ENCODE measurements at places on chromosomes 13 and 19. TPM values are rescaled to one million over a fixed set of nuclear protein-coding genes. Genes with fewer than 3 reads are reported as not detected.

The ARRDC5 gene
- 0.42 TPM for total RNA-seq

The MEIS3 gene
- total RNA-seq: 2.5 TPM

The KANK3 gene
- 2.4 TPM for total RNA-seq

The GPC6 gene
- 5.2 TPM for total RNA-seq

The NLRP7 gene
- total RNA-seq: 0.17 TPM

The ZNF878 gene
- not detected for total RNA-seq

The CYP2A13 gene
- total RNA-seq: not detected

The CD209 gene
- 2.6 TPM for total RNA-seq

The TYROBP gene
- 8.2 TPM for total RNA-seq

The ZNF667 gene
- 0.67 TPM for total RNA-seq

The ZNF177 gene
- 0.82 TPM for total RNA-seq

The ANGPTL8 gene
- not detected for total RNA-seq

The SLC35E1 gene
- 37.7 TPM for total RNA-seq

The IL17D gene
- total RNA-seq: 1.2 TPM

The AP3D1 gene
- total RNA-seq: 123 TPM

The MEDAG gene
- 3.9 TPM for total RNA-seq

The KLK12 gene
- 0.81 TPM for total RNA-seq

The LRRC4B gene
- 0.89 TPM for total RNA-seq

The MYO1F gene
- 12.1 TPM for total RNA-seq

The URAD gene
- total RNA-seq: 44.8 TPM

The ZNF626 gene
- 2.2 TPM for total RNA-seq

The PSG7 gene
- total RNA-seq: not detected

The PDX1 gene
- 0.76 TPM for total RNA-seq

The SIGLECL1 gene
- total RNA-seq: not detected

The DCAF15 gene
- 30.5 TPM for total RNA-seq

The VSIG10L gene
- 1.7 TPM for total RNA-seq

The TEX26 gene
- total RNA-seq: not detected

The LRRC63 gene
- total RNA-seq: not detected

The MEIOSIN gene
- total RNA-seq: not detected
